ENCODE measurements at places on chromosomes 16 and 17.

DNA sequence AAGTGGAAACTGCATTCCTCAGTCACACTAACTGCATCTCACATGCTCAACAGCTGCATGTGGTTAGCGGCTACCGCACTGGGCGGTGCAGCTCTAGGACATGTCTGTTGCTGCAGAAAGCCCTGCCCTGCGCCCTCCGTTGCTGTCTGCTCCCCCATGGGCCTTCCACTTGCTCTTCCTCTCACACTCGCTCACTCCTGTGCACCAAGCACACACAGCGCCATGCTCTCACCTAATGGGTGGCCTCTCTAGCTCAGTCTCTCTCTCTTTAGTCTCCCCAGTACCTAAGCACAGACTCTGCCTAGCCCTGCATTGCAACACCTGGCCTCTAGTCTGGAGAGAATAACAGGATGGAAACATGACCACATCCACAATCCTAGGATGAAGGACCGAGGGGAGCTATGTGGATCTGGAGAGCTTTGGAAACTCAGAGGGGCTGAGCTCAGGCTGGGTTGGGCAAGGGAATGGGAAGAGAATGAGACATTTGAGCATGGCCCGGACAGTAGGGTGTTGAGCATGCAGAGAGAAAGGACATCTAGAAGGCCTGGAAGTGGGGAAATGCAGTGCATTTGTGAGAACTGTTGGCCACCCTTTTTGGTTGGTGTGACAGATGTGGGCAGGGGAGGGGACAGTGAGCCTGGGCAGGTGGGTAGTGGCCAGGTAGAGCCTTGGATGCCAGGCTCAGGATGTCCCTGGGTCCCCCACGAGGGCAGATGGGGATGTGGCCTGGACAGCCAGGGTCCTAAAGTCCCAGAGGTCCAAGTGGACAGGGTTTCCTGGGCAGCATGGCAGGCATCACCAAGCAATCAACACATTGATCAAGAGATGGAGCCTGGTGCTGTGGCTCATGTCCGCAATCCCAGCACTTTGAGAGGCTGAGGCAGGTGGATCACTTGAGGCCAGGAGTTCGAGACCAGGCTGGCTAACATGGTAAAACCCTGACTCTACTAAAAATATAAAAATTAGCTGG is 16.1 kb downstream of the SGCA start:
- H3K36me3 ChIP-seq = no peaks in the 10 kb centered on the region
- H3K4me1 ChIP-seq = peaks cover 33% of the 10 kb centered on the region
- H3K27me3 ChIP-seq = no peaks in the 10 kb centered on the region
- DNase-seq = no peak
- H3K4me3 ChIP-seq = no peak overlapping the region

- H3K27me3 ChIP-seq = no peaks in the 10 kb centered on the region
- no peak for DNase-seq
- H3K27ac ChIP-seq = no peak overlapping the region
- H3K4me1 ChIP-seq = no peaks in the 10 kb centered on the region
- H3K36me3 ChIP-seq = no peaks in the 10 kb centered on the region
Observed at GRCh38 chr17:42002792-42003301, 14.4 kb downstream of the DNAJC7 start.

DNA sequence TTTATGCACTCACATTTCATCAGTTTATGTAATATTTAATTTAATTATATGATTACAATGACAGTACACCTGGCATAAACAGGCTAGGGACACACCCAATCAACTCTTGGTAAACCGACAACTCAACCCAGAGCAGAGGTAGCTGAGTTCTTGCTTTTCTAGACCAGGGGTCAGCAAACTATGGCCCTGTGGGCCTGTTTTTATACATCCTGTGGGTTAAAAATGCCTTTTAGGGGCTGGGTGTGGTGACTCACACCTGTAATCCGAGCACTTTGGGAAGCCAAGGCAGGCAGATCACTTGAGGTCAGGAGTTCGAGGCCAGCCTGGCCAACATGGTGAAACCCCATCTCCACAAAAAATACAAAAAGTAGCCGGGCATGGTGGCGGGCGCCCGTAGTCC is 99.2 kb upstream of the TMEM97 start:
- H3K4me1 ChIP-seq = no peaks in the 10 kb centered on the region
- no peak for DNase-seq
- H3K27me3 ChIP-seq = no peaks in the 10 kb centered on the region
- H3K4me3 ChIP-seq = no peak overlapping the region
- no peak overlapping the region for H3K27ac ChIP-seq
- no peaks in the 10 kb centered on the region for H3K36me3 ChIP-seq

DNA sequence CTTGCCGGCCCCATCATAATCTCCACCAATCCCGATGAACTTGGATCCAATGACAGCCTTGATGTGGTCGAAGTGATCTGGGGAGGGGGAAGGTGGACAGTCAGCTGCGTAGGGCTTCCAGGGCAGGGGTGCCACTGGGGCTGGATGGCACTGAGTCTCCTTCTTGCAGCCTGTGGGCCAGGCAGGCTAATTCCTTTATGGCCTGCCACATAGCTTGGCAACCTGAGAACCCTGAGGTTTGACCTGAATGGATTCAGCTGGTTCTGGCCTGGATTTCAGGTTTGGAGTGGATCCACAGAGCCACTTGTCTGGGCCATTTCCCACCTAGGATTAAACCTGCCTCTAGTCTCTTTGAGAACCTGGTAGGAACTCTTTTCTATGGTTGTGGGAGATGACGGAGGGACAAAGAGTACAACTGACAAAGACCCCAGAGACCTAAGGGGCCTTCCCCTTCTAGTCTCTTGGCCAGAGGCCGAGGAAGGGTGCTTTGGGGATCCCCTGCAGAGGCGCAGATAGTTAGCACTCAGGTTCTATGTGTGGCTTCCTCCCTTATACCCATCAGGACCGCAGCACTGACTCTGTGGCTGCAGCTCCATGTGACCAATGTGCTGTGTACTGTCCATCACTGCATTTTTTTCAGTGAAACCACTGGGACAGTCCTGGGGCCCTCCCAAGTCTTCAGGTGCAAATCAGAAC is 9.2 kb upstream of the DPEP3 start:
- no peak overlapping the region for H3K4me3 ChIP-seq
- no peaks in the 10 kb centered on the region for H3K36me3 ChIP-seq
- H3K4me1 ChIP-seq = no peaks in the 10 kb centered on the region
- H3K27me3 ChIP-seq = peaks cover 12% of the 10 kb centered on the region
- no peak for DNase-seq

DNA sequence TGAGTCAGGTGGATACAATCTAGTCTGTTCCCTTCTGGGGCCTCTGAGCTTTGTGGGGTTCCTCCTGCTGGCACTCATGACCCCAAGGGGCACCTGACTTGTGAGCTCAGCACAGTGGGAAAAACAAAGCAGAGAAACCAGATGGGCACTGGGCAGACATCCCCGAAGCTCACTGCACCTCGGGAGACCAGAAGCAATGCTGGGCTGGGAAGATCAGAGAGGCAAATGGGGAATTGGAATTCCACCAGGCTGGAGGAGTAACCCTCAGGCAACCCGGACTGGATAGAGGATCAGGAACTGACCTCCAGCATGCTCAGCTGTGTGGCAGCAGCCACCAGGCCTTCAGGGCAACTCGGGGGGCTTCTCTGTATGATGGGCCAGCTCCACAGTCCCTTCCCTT is 50.3 kb downstream of the ABCC12 start:
- H3K27ac ChIP-seq = no peak overlapping the region
- peaks cover 40% of the 10 kb centered on the region for H3K4me1 ChIP-seq
- DNase-seq = no peak
- no peak overlapping the region for H3K4me3 ChIP-seq
- H3K36me3 ChIP-seq = no peaks in the 10 kb centered on the region
- no peaks in the 10 kb centered on the region for H3K27me3 ChIP-seq

GRCh38 chr17:39818358-39819000 is 45.6 kb downstream of the IKZF3 start:
- no peaks in the 10 kb centered on the region for H3K27me3 ChIP-seq
- no peak overlapping the region for H3K4me3 ChIP-seq
- no peak for DNase-seq
- no peaks in the 10 kb centered on the region for H3K36me3 ChIP-seq
- no peak overlapping the region for H3K27ac ChIP-seq

DNA sequence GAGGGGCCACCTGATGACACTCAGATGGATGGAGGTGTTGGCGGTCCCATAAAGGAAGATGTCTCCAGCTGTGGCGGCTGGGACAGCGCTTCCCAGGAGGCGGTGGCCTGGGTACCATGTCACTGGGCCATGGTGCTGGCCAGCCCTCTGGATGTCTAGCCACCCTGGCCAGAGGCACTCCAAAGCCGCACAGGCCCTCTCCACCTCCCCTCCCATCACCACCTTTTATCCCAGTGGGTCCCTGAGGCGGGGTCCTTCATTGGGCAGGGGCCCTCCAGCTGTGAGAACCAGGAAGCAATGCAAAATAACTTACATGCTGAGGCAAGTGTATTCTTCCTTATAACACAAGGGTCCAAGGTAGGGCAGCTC is 23.1 kb downstream of the RAB11FIP4 start:
- H3K36me3 ChIP-seq = no peaks in the 10 kb centered on the region
- no peak overlapping the region for H3K4me3 ChIP-seq
- H3K27me3 ChIP-seq = peaks cover 18% of the 10 kb centered on the region
- no peak overlapping the region for H3K27ac ChIP-seq

- no peak overlapping the region for H3K27ac ChIP-seq
- no peaks in the 10 kb centered on the region for H3K4me1 ChIP-seq
- no peak overlapping the region for H3K4me3 ChIP-seq
- H3K36me3 ChIP-seq = peaks cover 4% of the 10 kb centered on the region
- DNase-seq = no peak
- no peaks in the 10 kb centered on the region for H3K27me3 ChIP-seq
Observed at GRCh38 chr16:61897657-61898056, 138.6 kb downstream of the CDH8 start.

DNA sequence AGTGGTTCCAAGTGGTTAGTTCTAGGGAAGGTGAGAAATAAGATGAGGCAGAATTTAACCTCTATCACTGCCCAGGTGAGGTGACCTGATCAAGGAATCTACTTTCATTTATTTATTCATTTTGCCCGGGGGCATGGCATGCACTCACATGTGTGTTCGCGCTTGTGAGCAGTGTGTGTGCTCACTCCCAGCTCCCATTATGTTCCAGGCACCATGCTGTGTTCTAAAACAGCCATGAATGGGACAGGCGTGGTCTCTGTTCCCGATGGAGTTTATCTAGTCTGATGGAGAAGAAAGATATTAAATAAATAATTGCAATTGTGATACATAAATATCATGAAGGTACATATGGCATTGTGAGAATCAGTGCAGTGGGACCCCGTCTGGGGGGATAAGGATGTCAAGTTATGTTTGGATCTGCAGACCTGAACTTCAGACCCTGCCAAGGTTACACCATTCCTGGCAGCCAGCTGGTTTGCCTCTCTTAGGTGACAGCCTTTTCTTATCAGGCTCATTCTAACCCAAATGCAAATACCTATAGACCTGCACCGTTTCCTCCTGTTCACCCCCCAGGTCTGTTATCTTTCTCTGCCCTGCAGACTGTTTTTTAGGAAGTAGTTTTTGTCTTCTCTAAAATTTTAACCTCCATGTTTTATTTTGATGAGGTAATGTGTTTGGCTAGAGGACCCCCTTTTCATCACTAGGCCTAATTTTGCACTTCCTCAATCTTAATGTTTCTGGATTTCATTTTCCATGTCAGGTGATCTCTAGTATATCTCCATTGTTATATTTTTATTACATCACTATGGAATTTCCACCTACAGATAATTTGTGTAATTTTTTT is 11.8 kb downstream of the CYB5B start:
- no peak for DNase-seq
- no peaks in the 10 kb centered on the region for H3K4me1 ChIP-seq
- no peaks in the 10 kb centered on the region for H3K36me3 ChIP-seq
- no peak overlapping the region for H3K27ac ChIP-seq

- no peak overlapping the region for H3K27ac ChIP-seq
- no peaks in the 10 kb centered on the region for H3K36me3 ChIP-seq
- H3K4me3 ChIP-seq = no peak overlapping the region
- H3K4me1 ChIP-seq = no peaks in the 10 kb centered on the region
- DNase-seq = no peak
- no peaks in the 10 kb centered on the region for H3K27me3 ChIP-seq
Observed at GRCh38 chr17:14119546-14119945, 50.2 kb downstream of the COX10 start.

DNA sequence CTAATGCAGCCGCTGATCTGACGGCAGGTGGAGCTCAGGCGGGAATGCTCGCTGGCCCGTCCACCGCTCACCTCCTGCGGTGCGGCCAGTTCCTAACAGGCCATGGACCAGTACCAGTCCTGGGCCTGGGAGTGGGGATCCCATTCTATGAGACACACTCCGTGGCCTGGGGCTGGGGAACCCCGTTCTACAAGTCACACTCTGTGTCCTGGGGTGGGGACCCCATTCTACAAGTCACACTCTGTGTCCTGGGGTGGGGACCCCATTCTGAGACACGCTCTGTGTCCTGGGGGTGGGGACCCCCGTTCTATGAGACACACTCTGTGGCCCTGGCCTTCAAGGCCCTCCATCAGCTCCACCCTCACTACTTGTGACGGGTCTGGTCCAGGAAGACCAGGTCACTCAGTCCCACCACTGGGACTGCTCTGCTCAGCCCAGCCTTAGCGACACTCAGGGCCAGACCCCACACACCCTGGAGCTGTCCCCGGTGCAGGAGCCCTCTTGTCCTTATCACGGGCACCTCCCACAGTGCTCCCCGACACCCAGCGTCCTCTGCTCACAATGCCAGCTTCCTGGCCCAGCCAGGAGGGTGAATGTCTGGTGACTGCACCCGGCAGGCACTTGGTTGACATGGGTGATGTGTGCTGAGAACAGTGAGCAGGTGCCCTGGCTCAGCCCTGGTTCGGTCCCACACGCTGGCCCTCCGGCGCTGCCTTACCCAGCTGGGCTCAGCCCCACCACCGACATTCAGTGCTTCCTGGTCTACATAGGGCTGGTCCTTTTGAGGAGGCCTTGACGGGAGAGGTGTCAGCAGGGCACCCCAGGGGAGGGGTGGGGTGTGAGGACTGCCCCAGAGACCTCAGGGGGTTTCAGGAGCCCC is 89.1 kb downstream of the TBC1D16 start:
- no peak for DNase-seq
- H3K4me3 ChIP-seq = no peak overlapping the region
- H3K36me3 ChIP-seq = no peaks in the 10 kb centered on the region
- H3K27me3 ChIP-seq = peaks cover 33% of the 10 kb centered on the region

DNA sequence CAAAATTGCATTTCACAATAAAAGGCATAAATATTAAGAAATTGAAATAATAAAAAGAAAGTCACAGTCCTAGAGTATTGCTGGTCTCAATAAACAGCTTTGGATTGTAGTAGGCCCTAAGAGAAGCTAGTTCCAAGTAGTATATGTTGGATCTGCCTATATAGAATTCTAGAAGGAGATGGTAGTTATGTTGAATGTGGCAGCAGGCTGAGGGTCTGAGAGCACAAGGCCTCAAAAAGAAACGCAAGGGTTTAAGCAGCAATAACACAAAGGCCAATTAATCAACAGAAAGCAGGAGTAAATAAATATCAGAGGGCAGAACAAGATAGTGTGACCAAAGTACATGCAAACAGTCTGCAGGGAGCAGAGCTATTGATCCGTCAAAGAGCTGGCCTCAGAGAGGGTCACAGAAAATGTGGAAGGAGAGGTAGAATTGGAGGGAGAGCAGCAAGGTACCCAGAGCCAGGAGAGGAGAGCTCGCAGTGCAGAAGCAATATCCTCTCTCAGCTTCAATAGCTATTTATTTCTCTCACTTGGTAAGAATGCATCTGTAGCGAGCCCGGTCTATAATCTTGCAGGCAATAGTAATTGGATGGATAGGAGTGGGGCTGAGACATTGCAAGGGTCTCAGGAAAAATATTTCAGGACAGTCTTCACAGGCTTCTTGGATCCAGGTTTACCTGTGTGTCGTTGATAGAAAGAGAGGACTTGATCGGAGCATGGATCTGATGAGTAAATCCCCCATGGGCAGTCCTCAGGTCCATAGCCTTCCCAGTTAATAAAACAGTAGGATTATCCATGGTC is 25.1 kb upstream of the MED13 start:
- H3K4me1 ChIP-seq = no peaks in the 10 kb centered on the region
- no peak overlapping the region for H3K27ac ChIP-seq
- no peaks in the 10 kb centered on the region for H3K27me3 ChIP-seq
